ENCODE measurements at places on chromosomes 4 and X.

DNA sequence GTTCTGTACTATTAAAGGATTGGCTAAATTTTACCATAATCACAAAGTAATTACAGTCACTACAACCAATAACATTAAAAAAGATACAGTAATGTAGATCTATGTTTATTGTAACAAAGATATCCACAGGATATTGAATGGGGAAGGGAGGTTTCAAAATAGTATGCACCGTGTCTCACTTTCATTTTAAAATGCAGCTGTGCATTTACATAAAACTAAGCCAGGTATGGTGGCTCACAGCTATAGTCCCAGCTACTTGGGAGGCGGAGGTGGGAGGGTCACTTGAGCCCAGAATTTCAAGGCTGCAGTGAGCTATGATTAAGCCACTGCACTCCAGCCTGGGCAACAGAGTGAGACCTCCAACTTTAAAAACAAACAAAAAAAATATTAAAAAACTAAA lies 8.5 kb downstream of the SRP72 start:
- no peak for DNase-seq

GRCh38 chr4:181957088-181957487 lies 286.1 kb upstream of the TENM3 start:
- DNase-seq: no peak

DNA sequence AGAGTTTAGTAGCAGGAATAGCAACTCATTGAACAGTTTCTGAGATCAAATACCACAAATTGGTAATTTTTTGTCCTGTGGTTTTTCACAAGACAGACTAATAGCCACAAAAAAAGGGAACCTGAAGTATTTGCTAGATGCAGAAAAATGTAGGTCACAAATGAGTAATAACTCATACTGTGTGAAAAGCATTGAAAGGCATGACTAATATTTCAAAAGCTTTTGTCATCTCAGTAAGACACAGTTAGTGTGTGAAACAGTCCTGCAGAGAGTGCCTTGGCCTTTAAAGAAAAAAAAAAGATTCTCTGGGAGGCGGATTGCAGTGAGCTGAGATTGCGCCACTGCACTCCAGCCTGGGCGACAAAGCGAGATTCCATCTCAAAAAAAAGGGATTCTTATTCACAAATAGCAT lies 31.4 kb upstream of the SLC25A31 start:
- DNase-seq: no peak

GRCh38 chr4:177225605-177226004 lies 84.1 kb upstream of the NEIL3 start:
- DNase-seq: no peak

GRCh38 chrX:153766871-153767673 lies 3.0 kb downstream of the PLXNB3 start:
- no peak for DNase-seq

DNA sequence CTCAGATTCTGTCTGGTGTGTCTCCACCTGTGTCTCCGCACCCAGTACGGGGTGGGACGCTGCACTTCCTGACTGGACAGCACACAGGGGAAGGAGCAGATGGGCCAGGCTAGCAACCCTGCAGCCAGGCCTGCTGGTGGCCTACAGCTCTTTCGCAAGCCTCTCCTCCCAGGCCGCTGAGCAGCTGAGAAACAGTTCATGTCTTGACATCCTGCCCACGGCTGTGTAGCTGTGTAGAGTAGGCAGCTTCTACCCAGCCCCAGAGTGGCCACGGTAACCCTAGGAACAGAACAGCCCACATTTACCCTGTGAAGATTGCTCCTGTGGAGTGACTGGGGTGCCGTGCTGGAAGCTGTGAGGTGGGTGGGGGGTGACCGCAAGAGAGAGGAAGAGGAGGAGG lies 38.9 kb downstream of the CCNQ start:
- no peak for DNase-seq
